ENCODE measurements at places on chromosomes 5 and 9. TPM values are rescaled to one million over a fixed set of nuclear protein-coding genes. Genes with fewer than 3 reads are reported as not detected.

Gene OGN
- total RNA-seq, result 41.7 TPM

Gene SLC31A2
- 8.8 TPM for total RNA-seq

Gene GRM6
- total RNA-seq, result not detected

Gene HK3
- total RNA-seq, result 10.9 TPM

Gene FAM200C
- total RNA-seq, result 3.3 TPM

Gene RABGAP1
- 45.3 TPM for total RNA-seq

Gene PITX1
- total RNA-seq, result not detected

- no peak for DNase-seq
These were observed 79.2 kb downstream of the DMRT2 start for GRCh38 chr9:1129382-1129781.

- DNase-seq, result no peak
These were observed 1728.3 kb upstream of the CDH9 start for GRCh38 chr5:28766565-28767158.

GRCh38 chr5:158549311-158549710, 550.4 kb downstream of the EBF1 start:
- DNase-seq, result no peak

DNA sequence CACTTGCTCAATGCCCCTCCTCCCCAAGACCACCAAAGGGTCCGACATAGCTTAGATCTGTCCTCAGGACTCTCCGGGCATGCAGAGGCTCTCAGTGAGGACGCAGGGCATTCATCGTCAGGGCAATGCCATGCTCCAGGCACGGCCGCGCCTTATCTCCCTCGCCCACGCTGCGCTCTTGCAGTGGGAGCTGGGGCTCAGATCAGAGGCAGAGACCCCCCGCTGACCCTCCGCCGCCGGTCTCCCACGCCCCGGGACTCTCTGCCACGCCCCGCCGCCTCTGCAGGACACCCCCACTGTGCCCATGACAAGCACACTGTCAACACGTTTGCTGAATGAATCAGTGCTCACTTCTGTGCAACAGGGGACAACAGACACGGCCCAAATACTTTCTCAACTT, 140.7 kb downstream of the ADAMTS2 start:
- peak; percentile 43 for DNase-seq

DNA sequence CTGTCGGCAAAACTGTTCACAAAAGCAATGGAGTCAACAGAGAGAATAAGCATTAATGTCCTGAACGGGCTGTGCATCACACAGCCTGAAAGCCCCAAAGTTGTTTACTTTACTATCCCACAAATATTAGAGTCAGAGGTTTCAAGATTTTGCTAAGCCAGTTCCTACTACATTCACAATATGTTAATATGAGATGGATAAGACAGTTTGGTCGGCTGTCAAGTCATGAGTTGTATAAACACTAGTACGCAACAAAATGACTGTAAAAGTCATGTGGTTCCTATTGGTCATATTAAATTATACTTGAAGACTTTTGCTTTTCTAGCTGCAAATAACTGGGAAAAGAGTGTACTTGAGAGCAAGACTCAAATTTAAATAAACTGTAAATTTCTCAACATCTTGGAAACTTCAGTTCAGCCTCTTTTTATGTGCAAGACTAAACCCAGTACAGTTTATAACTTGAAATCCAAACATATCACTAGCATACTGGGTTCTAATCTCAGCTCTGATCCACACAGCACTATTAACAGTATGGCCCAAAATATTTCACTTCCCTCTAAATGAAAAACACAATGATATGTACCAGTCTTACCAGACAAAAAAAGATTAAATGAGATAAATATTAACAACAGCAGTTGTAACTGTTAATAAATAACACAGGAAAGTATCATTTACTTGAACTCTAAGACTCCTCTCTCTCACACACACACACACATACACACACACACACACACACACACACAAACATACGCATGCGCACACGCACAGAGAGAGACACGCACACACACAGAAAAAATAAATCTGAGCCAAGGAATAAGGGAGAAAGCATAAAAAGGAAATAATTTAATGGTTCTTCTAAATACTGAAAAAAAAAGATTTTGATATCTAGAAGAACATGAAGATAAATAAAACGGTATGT, 33.1 kb downstream of the FANCC start:
- DNase-seq, result no peak

DNA sequence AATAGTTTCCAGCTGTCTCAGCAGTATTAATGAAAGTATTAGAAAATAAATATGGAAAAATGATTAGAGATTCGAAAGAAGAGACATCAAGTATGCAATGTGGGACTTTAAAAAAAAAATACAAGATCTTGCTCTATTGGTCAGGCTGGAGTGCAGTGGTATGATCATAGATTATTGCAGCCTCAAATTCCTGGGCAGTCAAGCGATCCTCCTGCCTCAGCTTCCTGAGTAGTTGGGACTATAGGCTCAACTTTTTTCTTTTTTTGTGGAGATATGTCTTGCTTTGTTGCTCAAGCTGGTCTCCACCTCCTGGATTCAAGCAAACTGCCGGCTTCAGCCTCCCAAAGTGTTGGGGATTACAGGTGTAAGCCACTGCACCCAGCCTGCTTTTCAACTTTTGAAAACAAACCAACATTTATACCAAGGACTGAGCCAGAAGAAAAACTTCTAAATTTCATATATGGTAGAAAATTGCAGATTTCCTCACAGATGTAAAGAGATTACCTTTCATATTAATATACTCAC, 323.1 kb downstream of the ADGRV1 start:
- no peak for DNase-seq

- DNase-seq, result no peak
These were observed at the start of gene LCN10 for GRCh38 chr9:136742591-136743391. LCN10 (minus strand) TSS chr9:136742940; CDS start chr9:136742903, 37 bp downstream.

GRCh38 chr5:148899993-148900392, 73.6 kb downstream of the ADRB2 start:
- DNase-seq, result no peak

DNA sequence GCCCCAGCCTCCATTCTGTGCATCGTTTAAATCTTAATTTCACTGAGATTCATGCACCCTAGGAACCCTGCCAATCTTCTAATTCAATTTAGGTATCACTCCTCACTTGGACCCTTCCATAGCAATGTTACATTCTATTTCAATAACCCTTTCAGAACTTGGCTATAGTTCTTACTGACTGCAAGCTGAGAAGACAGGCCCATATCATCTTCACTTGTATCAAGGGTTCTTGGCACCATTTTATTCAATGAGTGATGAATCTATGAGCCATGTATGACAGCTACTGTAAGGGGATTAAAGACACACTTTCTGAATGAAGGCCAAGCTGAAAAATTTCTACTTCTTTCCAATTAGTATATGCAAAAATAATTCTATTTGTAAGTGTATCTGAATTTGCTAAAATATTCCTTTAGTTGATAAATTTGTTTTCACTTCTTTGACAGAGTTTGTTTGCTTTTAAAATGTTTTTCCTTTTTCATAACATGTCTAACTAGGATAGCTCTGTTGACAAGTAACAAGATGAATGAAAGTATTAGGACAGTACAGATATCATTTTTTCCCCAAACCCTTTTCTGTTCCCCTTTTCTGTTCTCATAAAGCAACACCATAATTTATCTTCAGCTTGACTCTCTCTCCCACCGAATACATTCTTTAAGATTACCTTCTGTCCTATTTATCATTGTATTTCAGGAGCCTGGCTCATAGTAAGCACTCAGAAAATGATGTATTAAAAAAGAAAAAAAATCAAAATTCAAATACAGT, 9.6 kb downstream of the ITGA2 start:
- DNase-seq, result no peak

GRCh38 chr5:121424976-121425375, 426.7 kb upstream of the FTMT start:
- no peak for DNase-seq

DNA sequence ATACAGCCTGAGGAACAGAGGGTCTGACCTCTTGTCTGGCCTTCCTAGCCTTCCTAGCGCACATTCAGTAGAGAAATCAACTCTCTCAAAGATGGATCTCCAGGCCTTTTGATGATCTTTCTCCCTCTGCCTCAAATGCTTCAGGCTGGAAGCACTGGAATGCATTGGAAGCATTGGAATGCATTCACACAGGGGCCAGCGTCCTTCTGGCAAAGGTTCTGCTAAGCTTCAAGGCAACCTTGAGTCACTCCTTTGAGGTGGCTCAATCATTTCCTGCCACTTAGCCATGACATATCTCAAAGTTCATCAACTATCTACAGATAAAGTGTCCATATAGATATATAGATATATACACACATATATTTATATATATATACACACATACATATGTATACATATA, 42.9 kb downstream of the OR2K2 start:
- DNase-seq, result no peak
